ENCODE measurements at places on chromosomes 12 and 14. TPM values are rescaled to one million over a fixed set of nuclear protein-coding genes. Genes with fewer than 3 reads are reported as not detected.

The KRT8 gene
- total RNA-seq = 98.2 TPM

The C12orf54 gene
- total RNA-seq = not detected

The TMEM132C gene
- total RNA-seq = 1.9 TPM

The APOF gene
- not detected for total RNA-seq

The DHRS2 gene
- total RNA-seq = not detected

DNA sequence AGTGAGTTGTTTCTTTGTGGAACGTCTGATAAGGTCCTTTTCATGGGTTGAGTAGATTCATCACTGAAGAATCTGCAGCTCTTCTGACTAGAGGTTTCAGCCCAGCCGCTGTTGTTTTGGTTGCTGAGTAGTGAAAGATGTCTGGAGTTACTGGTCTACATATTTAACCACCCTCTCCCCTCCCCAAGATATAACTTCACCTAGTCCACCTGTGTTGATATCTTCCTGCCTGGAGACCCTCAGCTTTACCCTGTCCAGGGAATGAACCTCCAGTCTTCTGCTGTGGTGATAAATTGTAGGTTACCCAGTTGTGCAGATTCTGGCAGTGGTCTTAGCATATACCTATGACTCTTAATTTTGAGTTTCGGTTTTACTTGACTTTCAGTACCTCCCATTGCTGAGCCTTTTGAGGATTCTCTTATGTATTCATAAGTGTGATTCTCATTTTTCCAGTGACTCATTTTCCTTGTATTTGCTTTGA lies 62.9 kb downstream of the CCDC91 start:
- no peak for DNase-seq

GRCh38 chr12:25723921-25724491 lies 170.9 kb upstream of the LMNTD1 start:
- DNase-seq = no peak

Data from heart right ventricle (tissue), 16 donors.